HT-29 (cell line): ENCODE measurements at places on chromosomes 5 and 9.
A peak's percentile ranks its signal among the peaks of the same experiment; 100 is the strongest.

GRCh38 chr5:5560016-5560415, 137.5 kb downstream of the ICE1 start:
- DNase-seq, result no peak

DNA sequence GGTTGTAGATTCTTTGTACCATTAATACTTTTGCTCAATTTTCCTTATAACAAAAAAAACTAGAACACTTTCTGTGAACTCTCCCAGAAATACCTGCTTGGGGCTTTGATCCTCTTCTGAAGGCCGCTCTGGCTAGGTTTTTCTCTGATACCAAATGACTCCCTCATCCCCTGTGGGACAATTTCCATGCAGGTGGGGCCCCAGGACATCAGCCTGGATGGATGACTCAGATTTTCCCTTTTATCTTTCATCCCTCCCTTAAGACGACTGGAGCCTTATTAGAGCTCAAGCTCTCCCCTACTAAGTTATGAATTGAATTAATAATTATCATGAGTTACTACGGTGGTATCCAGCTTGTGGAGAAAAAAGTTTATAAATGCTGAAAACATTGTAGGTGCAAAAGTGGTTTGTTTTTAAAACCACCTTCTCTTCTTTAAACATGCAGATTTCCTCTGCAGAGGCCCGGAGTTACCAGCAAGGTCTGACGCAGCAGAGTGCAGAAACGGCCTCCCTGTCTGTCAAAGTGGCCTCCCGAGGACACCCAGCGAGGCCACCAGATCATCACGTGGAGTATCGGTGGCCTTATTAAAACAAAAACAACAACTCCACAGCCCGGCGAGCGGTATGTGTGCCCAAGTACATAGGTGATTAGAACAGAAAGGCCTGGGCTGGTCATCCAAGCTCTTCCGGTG, 50.8 kb upstream of the IRX4 start:
- DNase-seq, result no peak

DNA sequence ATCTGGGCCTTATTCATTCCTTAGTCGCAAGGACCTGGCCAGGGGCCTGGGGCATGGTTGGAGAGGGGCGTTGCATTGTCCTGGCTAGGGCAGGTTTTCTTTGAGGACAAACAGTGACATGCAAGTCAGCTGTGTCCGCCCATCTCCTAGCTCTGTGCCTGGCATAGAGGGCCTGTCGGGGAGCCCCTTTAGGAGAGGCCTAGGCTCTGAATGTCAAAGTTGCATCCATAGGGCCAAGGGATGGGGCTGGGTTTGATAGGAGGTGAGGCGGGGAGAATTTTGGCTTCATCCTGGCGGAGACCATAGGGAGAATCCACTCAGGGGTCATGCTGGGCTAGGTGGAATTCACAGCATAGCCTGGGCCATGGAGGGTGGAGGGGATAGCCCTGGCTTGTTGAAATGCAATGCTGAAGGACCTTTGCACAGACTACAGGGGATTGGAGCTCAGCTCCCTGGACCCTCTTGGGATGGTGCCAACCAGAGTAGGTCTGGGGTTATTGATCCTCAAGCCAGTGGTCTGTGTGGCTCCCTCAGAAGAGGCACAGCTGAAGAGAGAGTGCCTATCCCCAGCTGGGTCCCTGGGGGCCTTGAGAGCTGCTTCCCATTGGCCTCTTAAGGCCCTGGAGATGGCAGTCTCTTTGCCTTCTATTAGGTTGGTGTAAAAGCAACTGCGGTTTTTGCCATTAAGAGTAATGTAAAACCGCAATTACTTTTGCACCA, 104.0 kb downstream of the RGS3 start:
- no peak for DNase-seq

GRCh38 chr9:113543296-113543981, 79.9 kb downstream of the RGS3 start:
- no peak for DNase-seq

DNA sequence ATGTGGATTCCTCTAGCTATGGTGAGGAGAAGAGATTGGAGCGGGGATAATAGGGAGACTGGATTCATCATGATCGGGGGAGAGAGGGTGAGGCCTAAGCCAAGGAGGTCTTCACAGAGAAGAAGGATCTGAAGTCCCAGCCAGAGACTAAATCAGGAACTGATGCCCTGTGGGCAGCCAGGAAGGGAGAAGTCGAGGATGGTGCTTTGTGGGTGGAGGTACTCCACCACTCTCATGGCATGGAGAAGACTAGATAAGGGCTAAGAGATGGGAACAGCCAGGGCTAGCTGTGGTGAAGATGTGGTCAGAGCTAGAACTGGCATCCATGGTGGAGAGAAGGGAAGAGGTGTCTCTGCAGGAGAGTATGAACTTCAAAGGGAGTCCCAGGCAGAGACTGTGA, 3.0 kb upstream of the RGS14 start:
- DNase-seq, result no peak

- no peak for DNase-seq
Measured at GRCh38 chr5:159161361-159162214, 47.8 kb downstream of the RNF145 start.

DNA sequence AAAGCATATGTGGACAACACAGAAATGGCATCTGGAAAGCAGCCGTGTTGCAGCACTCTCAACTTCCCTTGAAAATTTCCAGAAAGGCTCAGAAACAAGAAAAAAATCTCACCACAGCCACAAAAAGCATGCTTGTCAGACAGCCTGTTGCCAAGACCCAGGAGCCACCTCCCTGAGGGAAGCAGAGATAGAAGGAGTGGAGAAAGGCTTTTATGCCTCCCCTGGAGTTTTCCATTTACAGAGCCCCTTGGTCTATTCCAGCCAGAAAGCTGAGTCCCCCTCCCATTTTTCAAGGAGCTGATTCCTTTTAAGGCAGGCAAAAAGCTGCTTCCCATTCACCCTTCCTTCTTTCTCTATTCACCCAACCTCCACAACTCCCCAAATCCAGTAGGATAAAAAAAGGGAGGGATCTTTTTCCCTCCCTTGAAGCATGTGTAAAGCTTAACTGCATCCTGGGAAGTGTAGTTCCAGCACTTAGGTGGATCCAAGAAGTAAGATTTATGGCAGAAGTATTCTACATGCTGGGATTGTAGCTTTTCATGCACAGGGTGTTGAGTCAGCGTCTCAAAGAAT, 37.1 kb upstream of the PALM2AKAP2 start:
- no peak for DNase-seq

DNA sequence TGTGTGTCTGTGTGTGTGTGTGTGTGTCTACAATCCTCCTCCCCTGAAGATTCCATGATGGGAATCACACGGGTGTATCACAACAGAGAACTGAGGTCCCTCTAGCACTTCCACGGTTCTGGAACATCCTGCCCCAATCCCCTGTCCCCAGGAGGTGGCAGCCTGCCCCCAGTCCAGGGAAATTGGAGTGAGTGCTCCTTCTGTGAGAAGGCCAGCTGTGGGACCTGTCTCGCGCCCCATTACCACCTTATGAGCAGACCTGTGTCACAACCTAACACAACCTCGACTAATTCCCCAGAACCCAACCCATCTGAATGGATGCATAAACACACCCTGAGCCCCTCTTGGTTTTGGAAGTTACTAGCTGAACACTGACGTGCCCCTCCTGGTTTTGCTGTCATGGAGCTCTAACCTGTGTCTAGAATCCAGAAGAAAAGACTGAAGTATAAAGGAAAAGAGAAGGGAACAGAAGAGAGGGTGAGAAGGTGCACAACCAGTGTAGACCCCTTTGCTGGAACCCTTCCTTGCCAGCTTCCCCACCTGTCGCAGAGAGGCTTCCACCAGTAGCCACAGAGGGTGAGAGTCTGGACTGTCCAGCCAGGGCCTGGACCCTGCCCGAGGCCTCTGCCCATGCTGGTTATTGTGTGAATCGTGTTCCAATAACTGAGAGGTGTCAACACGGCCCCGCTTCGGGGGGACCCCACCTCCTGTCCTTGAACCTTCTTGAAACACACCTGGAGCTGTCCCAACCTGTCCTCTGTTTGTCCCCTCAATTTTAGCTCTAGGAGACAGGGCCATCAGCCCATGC, 3.4 kb downstream of the BTNL9 start:
- DNase-seq, result peak; percentile 36

- DNase-seq, result no peak
Measured at GRCh38 chr9:113630386-113631136, 167.0 kb downstream of the RGS3 start.

DNA sequence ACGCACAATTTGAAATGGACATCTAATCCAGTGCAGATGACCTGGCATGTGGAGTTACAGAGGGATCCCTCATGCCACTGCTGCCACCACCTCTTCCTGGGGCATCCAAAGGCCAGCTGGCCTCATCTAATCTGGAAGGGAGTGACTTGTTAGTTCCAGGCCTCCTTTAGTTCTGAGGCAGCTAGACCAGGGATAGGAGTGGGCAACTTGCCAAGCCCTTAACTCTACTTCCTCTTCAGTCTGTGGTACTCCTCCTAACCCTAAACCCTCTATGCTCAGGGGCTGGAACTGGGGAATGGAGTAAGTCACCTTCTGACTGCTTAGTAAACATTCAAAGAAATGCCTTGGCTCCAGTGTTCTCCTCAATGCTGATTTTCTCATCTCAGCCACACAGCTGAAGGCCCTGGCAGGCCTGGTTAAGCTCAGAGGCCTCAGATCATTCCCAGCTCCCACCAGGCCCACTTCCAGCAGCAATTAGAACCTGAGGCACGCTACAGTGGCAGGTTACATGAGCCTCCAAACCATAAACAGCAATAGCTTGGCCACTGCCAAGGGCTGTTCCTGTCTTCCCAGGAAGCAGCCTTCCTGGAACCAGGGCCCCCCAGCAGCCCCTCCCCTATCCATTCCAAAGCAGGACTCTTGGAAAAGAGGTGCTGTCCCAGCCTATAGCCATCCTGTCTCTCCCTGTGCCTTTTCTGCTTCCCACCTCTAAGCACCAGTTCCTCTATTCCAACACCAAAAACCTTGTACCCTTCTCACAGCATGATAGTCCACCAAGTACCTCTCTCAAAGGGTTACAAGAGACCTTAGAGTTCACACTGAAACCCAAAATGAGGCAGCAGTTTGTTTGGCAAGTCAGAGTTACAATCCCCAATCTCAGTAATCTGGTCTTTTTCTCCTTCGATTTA, 2.0 kb downstream of the EIF4EBP3 start:
- DNase-seq, result peak; percentile 75

DNA sequence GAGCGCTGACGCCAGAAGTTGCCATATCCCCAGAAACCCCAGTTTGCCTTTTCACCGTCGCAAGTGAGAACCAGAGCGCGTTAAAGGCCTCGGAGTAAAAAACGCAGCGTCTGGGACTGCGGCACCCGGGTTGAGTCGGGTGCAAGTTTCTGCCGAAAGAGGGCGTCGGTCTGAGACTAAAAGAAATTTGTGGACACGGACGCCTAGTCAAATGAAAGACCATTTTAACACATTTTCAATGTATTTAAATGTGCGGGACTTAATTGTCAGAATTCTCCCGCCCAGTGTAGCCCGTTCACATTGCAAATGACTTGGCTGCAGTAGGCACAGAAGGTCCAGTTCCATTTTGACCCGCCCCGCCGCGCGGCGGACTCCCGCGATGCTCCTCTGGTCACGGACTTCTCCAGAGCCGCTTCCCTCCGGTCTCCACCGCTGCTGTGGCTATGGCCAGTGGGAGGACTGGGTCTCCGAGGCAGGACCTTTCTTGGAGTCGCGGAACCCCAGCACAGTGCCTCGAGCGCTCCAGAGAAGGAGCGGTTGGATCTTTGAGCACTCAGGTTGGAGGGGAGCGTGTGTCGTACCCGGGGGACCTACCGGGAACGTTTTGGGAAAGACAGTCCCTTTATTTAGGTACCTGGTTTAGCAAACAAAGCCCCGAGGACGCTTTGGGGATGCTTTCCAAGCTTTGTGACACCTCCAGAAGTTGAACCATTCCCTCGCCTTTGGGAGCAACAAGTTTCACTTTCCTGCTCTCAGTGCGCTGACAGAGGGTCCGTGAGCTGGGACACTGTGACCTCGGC, 1.2 kb upstream of the NPR3 start:
- DNase-seq, result peak; percentile 60

GRCh38 chr5:131252824-131253171, 11.1 kb upstream of the CDC42SE2 start:
- no peak for DNase-seq

GRCh38 chr9:91647371-91647770, 223.7 kb upstream of the NFIL3 start:
- no peak for DNase-seq

- no peak for DNase-seq
Measured at GRCh38 chr9:10613419-10613818, 617 bp upstream of the PTPRD start.

DNA sequence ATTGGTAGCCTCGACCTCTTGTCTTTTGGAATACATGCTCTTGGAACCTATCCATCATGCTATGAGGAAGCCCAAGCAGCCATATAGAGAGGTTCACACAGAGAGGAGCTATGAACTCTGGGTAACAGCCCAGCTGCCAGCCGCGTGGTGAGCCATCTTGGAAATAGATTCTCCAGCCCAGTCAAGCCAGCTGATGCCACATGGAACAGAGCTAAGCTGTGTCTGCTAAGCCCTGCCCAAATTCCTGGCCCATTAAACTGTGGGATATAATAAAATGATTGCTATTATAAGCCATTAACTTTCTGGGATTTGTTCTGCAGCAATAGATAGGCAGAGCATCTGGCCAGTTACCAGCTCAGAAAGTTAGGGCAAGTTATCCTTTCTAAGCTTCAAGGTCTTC, 4.9 kb upstream of the PRUNE2 start:
- DNase-seq, result no peak

DNA sequence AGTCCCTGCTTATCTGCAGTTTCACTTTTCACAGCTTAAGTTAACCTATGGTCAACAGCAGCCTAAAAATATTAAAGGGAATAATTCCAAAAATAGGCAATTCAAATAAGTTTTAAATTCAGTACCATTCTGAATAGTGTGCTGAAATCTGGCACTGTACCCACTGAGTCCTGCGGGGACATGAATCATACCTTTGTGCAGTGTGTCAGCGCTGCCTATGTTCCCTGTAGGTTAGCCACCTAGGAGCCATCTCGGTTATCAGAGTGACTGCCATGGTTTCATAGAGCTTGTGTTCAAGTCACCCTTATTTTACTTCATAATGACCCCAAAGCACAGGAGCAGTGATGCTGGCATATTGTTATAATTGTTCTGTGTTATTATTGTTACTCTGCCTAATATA, 139.9 kb downstream of the GPBP1 start:
- DNase-seq, result no peak

GRCh38 chr5:135324897-135325650, 74.0 kb downstream of the MACROH2A1 start:
- DNase-seq, result peak; percentile 46

DNA sequence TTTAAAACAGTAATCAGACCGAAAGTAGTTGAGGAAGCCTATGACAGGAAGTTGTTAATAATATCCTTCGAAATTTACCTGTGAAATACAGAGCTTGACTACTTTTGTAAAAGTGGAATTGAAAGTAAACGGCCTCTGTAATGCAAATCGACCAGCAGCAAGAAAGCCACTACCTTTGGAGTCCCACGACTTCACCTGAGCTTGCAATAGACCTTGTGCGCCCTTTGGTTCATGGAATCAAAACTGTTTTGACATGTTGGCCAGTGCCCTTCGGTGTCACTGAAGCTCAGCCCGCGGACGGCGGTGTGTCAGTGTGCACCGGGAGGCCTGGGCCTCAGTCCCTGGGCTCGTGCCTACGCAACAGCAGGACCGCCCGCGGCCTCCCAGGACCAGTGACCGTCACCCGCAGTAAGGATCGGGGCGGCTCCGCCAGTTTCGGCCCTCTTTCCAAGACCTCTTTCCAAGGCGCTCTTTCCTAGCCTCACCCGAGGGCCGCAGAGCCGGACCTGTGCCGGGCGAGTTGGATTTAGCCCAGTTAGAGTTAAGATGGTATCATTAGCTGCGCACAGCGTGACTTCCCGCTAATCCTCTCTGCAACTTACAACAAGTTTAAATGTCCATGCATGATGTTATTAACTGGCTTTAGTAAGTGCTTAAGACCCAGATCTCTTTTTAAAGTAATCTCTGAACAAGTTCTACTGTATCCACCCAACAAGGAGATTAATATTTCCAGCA, 223.3 kb downstream of the MEF2C start:
- DNase-seq, result no peak

- no peak for DNase-seq
Measured at GRCh38 chr5:14187660-14188059, 44.5 kb downstream of the TRIO start.
